ENCODE measurements at places on chromosomes 6 and 20. TPM values are rescaled to one million over a fixed set of nuclear protein-coding genes. Genes with fewer than 3 reads are reported as not detected.

PLCB4 gene
- total RNA-seq = 12.6 TPM

MLN gene
- not detected for total RNA-seq

CNKSR3 gene
- total RNA-seq = 3.0 TPM

SERPINB1 gene
- 2.3 TPM for total RNA-seq

GDAP1L1 gene
- total RNA-seq = 121 TPM

FKBP1A gene
- 79.4 TPM for total RNA-seq

CRISP2 gene
- not detected for total RNA-seq

LPA gene
- 1.4 TPM for total RNA-seq

RUNX2 gene
- 0.16 TPM for total RNA-seq

FANCE gene
- 9.5 TPM for total RNA-seq

LRRC73 gene
- 2.7 TPM for total RNA-seq

CCN2 gene
- 6.9 TPM for total RNA-seq

TM9SF4 gene
- 15.1 TPM for total RNA-seq

PEX7 gene
- 8.3 TPM for total RNA-seq

SNTA1 gene
- 15.6 TPM for total RNA-seq

ZBP1 gene
- not detected for total RNA-seq
